CMK (cell line): ENCODE measurements at places on chromosomes 13 and 19.

DNA sequence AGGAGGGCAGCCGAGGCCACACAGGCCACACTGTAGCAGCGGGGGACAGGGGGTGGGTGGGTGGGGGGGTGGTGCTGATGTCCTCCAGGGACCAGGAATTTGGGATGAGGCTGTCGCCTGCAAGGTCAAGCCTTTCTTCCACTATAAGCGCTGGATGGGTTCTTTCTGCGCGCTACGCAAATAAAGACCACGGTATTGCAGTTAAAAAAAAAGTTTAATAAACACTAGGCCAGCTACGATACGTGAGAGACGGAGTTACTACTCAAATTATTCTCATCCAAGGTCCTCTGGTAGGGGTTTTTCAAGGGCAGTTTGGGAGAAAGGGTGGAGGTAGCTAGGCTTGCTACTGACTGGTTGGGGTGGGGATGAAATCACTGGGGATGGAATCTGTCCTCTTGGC, 508 bp upstream of the ZNF44 start:
- no peak for DNase-seq

DNA sequence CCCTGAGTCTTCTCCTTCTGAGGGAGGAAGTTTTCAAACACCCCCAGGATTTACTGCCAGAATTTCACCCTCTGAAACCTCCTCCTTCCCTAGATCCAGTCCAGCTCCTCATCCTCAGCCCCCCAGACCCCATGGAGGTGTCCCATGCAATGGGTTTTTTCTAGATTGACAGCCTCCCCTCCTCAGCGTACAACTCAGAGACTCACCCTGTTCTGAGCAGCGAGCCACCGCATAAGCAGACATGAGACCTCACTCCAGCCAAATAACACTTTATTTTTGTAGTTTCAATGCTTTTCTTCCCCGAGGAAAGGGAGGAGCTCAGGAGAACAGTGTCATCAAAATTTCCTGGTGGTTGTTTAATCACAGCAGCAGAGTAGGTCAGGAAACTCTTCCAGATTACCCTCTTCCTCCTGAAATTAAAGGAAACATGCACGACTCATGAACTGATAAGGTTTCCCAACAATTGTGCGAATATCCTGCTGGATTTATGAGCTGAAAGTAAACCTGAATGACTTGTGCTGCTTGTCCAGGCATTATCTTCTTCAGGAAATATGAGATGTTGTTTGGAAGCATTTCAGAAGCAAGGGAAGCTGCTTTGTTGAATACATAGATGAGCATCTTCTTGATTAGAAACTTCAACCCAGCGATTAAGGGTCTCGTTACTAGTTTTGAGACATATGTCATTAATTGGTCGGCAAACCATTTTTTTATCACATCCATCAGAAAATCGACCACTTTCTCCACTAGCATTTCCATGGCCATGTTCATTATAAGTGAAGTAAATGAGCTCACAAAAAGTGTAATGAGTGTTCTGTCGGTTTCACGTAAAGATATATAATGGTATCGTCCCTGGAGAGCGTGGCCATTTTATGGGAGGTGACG, 36.2 kb downstream of the ERICH4 start:
- DNase-seq = no peak

- DNase-seq = no peak
Measured at GRCh38 chr19:52665529-52665928, 27.4 kb upstream of the ZNF83 start.

DNA sequence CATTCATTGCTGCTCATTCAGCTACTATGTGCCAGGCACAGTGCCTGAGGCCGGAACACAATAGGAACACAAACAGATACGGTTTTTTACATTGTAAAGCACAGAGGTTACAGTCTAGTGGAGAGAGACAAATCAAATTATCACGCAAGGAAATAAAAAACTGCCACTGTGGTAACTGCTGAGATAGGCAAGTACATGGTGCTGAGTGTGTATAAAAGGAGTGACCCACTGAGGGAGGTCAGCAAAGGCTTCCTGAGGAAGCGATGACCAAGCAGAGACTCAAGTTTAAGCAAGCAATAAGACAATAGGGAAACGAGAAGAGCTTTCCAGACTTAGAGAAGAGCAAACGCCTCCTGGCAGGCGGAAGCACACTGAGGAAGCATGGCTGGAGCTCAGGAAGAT, 56.4 kb downstream of the NUFIP1 start:
- no peak for DNase-seq

DNA sequence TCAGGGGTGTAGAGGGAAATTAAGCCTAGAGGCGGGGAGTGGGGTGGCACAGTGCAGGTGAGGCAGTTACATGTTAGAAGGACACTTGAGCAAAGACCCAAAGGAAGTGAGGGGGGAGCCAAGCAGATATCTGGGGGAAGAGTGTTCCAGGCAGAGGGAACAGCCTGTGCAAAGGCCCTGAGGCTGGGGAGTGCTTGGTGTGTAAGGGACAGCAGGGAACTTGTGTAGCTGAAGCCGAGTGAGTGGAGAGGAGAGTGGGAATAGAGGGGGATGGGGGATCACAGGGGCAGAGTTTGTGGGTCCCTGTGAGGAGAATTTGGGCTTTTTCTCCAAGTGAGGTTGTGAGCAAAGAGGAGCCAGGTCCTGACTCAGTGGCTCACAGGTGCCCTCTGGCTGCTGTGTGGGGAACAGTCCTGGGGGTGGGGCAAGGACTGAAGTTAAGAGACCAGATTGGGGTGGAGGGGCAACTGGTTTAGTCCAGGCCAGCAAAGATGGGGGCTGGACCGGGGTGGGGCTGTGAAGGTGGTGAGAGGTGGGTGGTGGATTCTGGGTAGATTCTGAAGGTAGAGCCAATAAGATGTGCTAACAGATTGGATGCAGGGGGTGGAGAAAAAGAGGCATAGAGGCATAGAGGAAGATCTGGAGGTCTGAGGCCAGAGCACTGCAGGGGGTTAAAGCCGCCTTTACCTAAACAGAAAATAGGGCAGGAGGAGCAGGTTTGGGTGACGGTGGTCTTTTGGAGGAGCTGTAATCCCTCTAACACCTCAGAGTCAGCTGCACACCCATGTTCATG, 75.3 kb downstream of the CACNA1A start:
- DNase-seq = no peak

DNA sequence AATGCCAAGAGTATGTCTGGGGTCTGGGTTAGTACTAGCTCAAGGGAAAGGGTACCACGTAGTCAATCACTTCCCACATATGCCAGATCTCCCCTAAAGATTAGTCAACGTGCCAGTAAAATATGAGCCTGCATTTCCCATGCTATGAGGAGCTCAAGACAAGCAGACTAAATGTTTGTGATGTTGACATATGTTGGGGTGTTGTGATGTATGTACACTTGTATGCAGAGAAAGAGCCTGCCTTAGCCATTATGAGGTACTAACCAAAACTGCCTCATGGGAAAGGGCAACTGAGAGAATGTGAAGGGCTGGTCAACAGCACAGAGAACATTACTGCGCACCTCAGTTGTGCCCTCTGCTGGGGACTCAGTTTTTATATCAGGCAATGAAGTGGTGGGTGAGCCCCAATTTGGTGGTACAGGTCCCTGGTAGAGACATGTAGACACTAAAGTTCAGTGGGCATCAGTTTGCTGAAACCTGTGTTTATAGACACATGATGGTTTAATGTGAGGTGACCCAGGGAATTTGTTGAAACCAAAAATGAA, 287.0 kb downstream of the DCT start:
- no peak for DNase-seq

DNA sequence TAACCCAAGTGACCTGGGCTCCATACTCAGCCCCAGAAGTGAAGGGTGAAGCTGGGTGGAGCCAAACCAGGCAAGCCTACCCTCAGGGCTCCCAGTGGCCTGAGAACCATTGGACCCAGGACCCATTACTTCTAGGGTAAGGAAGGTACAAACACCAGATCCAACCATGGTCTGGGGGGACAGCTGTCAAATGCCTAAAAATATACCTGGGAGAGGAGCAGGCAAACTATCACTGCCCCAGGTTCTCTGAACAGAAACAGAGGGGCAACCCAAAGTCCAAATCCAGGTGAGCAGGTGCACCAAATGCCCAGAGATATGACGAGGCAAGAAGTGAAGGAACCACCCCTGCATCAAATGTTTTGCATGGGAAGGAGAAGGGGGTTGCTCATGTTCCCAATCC, 6.1 kb upstream of the CEACAM7 start:
- DNase-seq = no peak

GRCh38 chr19:18475762-18476331, 37.9 kb upstream of the ISYNA1 start:
- DNase-seq = no peak

- DNase-seq = no peak
Measured at GRCh38 chr13:66689628-66690027, 540.5 kb downstream of the PCDH9 start.

GRCh38 chr19:49182848-49183375, 25.3 kb downstream of the TRPM4 start:
- DNase-seq = no peak

DNA sequence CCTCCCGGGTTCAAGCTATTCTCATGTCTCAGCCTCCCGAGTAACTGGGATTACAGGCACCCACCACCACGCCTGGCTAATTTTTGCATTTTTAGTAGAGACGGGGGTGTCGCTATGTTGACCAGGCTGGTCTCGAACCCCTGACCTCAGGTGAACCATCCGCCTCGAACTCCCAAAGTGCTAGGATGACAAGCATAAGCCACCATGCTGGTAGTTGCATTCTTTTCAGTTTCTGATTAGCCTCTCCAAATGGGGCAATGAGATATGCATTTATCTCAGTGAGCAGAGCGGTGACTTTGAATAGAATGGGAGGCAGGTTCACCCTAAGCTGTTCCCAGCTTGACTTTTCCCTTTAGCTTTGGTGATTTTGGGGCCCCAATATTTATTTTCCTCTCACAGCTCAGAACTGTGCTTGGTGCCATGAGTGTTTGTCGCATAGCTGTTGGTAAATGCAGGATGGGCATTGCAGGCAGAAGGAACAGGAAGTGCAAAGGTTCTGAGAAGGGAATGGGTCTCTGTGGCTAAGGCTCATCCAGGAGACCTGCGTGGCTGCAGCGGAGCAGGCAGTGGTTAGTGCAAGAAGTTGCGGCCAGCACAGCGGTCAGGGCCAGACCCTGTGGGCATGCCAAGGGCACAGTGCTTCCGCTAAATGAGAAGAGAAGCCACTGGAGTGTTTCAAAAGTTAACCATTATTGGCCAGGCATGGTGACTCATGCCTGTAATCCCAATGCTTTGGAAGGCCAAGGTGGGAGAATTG, 20.7 kb downstream of the LYPD3 start:
- DNase-seq = no peak

GRCh38 chr13:80047406-80047805, 293.5 kb downstream of the SPRY2 start:
- no peak for DNase-seq

- no peak for DNase-seq
Measured at GRCh38 chr13:92017737-92018136, 619.3 kb downstream of the GPC5 start.

- DNase-seq = no peak
Measured at GRCh38 chr19:11324079-11324661, 15.3 kb downstream of the RAB3D start.

- no peak for DNase-seq
Measured at GRCh38 chr19:49133621-49134454, 14.5 kb downstream of the PPFIA3 start.

GRCh38 chr19:33394006-33394722, 20.7 kb downstream of the CEBPG start:
- no peak for DNase-seq

DNA sequence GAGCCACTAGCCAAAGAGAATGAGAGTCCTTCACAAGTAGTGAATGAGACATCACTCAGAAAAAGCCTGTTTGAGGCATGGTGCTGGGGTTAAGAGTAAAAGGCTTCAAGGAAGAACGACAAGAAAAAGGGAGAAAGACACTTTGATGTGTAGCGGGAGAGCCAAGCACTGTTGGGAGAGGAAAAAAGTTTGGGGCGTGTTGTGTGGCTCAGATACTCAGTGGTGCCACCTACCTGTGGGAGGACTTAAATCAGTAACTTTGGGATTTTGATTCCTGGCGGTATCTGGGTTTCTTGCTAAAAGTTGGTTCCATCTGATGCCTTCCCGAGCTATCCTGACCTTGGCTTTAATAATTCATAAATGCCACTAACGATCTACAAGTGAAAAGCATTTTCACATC, 12.3 kb downstream of the ELSPBP1 start:
- peak; percentile 5 for DNase-seq

DNA sequence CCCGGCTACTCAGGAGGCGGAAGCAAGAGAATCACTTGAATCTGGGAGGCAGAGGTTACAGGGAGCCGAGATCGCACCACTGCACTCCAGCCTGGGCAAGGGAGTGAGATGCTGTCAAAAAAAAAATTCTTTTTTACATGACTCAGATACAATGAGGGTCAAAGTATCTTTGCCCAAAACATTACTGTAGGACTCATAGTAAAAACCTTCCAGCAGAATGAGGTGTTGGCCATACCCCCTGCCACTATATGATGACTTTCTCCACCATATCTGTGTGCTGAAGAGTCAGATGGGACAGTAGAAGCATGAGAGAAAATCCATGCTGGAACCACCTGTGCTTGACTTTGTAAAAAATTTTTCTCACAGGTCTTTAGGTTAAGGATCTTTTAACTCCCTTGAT, 86.7 kb downstream of the COL4A2 start:
- no peak for DNase-seq

- no peak for DNase-seq
Measured at GRCh38 chr13:30972888-30973377, 40.5 kb downstream of the TEX26 start.

GRCh38 chr13:108463340-108463739, 166.1 kb upstream of the MYO16 start:
- no peak for DNase-seq

DNA sequence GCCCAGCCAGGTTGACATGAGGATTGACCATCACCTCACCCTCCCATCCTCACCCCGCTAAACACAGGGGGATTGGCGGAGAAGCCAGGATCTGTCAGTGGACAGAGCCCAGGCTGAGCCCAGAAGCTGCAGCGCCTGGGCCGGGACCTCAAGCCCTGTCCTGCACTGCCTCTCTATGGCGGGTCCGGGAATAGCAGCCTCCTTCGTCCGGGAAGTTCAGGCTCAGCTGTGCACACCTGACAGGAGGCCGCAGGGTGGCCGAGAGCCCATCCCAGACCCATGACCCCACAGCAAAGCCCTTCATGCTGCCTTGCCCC, 67.8 kb downstream of the SPACA7 start:
- peak; percentile 12 for DNase-seq

- DNase-seq = no peak
Measured at GRCh38 chr13:27928805-27929753, 9.3 kb downstream of the PDX1 start.

- no peak for DNase-seq
Measured at GRCh38 chr19:2057484-2058469, 6.7 kb upstream of the MKNK2 start.

DNA sequence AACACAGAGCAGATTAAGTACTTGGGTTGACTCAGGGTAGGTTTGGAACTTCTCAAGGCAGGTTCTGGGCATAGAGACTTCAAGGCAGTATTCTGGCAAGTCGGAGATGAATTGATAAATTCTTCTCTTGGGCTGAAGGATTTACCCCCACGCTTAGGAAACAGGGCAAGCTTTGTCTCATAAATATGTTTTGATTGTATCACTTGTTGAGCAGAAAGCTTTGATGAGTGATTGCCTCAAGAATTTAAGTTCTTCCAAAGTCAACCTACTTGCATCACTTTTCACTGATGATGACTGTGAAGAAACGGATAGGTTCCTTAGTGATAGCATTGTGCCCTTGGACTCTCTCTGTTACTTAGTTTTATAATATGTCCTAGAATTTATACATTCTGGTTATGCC, 258.6 kb upstream of the DACH1 start:
- DNase-seq = no peak
